ENCODE measurements at places on chromosomes 7 and 10.

DNA sequence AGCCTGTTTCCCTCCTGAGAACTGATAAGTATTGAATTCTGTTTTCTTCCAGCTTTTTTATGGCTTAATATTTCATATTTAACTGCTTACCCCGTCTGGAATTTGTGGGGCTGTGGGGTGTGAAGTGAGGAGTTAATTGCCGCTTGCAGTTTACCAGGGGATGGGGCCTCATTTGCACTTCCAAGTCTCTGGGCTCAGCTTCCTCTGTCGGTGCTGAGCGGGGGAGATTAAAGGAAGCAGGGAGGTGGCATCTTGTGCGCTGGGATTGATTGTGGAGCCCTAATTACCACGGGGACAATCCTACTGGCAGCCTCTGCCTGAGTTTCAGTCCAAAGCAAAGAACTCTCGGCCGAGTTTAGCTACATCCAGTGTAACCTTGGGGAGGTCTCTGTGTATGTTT is 33.4 kb downstream of the ELFN1 start:
- no peak for DNase-seq

DNA sequence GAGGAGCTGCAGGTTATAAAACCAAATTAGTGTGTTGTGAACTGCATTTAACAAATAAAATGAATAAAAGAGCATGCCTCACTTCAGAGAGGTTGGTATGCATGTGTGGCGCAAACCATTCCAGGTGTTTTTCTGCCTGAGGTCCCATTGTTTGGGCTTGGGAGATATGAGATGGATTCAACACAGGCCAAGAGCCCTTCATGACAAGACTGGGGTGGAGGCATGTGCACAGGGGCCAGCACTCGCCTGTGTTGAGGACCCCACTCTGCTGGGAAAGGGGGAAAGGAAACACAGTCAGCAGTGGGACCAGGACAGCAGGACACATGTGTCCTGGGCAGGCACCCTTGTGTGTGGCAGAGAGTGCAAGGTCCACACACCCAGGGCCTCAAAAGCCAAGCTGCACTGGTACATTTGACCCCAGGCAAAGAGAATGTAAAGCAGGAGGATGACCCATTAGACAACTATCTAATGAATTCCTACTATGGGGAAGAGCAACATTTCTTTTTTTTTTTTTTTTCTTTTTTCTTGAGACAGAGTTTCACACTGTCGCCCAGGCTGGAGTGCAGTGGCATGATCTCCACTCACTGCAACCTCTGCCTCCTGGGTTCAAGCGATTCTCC is 9.2 kb upstream of the SLC18A3 start:
- no peak for DNase-seq

DNA sequence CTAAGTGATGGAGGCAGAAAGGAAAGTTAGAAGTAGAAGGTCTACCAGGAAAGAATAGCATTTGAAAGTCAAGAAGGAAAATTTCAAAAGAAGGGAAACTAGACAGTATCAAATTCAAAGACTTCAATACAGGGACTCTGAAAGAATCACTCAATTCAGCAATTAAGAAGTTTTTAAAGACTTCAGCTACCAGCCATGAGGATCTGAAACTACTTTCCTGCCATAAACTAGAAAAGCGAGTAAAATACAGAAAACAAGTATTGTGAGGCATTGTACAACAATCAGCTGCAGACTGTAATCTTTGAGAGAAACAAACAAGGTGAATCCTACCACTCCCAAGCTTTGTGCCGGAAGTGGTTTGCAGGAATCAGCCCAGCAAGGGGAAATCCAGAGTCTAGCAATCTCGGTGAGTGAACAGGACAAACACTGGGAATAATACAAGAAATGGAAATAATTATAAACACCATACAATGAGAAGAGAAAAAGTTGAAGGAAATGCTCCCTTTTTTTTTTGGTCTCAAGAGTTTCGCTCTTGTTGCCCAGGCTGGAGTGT is 62.4 kb downstream of the ARHGAP12 start:
- DNase-seq = no peak

DNA sequence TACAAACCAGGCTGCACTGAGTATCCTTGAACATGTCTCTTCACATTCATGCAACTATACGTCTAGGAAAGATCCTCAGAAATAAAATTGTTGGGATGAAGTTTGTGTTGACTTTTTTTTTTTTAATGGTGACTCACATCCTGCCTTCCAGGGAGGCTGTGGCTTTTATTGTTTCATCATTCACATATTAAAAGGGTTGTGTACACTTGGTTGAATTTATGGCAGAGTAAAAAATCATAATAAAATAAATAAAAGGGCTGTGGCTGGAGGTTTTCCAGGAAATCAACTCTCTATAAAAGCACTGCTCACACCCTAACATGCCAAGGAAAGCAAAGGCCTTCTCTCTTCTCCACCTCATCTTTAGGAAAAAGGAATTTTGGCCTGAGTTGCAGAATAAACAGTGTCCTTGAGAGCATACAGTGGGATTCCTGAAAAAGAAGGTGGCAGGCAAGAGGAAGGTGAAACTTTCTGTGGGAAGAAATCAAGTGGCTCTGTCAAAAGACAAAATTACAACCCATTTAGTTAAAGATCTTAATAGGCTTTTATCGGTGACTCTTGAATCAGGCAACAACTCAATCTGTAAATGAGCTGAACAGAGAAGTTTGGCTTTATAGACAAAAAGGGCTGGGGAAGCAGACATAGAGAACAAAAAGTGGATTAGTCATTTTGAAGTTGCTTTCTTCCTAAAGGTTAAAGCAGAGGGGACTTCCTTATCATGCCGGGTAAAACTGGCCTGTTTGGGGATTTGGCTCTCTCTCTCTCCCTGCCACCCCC is 41.6 kb upstream of the FHIP2A start:
- no peak for DNase-seq

GRCh38 chr7:135508883-135509588 is 866 bp downstream of the CNOT4 start:
- no peak for DNase-seq

DNA sequence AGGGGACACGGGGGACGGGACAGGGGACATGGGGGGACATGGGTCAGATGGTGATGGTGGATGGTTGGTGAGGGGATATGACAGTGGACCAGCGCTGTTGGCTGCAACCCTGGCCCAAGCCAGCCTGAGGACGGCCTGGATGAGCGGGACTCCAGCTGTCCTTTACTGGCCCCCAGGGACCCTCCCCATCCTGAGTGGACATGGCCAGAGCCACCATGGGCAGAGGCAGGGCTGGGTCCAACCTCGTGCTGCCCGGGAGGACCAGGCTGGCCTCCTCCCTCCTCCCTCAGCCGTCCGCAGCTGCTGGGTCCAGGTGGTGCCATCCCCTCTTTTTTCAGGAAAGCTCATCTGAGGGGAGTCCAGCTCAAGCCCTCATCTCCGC is 30.4 kb downstream of the GET4 start:
- no peak for DNase-seq

- DNase-seq = no peak
Observed at GRCh38 chr10:33326933-33327332, 7.5 kb downstream of the NRP1 start.

DNA sequence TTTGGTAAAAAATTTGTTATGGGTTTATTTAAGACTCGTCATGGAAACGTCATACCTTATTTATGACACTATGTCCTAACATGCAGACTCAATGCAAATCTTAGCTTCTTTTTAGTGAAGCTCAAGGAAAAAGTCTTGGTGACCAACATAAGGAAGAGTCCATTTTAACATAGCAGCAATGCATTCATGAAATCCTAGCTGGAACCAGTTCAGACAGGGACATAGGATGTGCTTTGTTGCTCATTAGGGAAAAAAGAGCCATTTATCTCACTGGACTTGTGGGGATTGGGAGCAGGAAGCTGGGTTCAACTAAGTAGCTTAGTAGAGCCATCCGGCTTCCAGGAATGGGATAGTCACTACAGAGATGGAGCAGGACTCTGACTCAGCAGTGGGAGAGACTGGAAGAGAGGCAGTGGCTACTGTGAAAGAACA is 100.7 kb upstream of the DKK1 start:
- DNase-seq = no peak

DNA sequence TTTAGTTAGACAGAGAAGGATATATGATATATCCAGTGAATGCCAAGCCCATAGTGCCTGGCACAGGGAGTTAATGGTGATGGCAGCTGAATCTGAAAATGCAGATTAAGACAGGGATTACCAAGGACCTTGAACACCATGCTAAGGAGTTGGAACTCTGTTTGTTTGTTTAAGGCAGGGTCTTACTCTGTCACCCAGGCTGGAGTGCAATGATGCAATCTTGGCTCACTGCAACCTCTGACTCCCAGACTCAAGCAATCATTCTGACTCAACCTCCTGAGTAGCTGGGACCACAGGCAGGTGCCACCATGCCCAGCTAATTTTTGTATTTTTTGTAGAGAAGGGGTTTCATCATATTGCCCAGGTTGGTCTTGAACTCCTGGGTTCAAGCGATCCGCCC is 1.6 kb downstream of the AKR1D1 start:
- no peak for DNase-seq

GRCh38 chr10:1123972-1124371 is 67.8 kb downstream of the WDR37 start:
- DNase-seq = no peak

GRCh38 chr10:131660427-131660826 is 240.4 kb upstream of the PPP2R2D start:
- DNase-seq = no peak

Measured in NCI-H1048 (cell line).